ENCODE measurements at places on chromosomes 1 and 21.
A peak's percentile ranks its signal among the peaks of the same experiment; 100 is the strongest.

DNA sequence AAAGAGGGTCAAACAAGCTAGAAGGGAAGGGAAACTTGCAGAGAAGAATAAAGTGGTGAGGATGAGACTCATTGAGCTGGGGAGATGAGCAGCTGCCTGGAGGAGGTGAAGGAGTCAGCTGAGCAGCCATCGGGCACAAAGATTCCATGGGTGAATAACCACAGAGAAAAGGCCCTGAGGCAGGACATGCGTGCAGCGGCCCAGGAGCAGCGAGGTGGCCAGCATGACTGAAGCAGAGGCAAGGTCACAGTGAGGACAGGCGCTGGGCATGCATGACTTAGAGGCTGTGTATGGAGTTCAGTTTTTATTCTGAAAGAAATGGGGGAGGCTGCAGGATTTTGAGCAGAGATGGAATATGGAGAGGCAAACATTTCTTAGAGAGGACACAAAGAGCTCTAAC lies 24.9 kb downstream of the OLFML2B start:
- no peak for DNase-seq

DNA sequence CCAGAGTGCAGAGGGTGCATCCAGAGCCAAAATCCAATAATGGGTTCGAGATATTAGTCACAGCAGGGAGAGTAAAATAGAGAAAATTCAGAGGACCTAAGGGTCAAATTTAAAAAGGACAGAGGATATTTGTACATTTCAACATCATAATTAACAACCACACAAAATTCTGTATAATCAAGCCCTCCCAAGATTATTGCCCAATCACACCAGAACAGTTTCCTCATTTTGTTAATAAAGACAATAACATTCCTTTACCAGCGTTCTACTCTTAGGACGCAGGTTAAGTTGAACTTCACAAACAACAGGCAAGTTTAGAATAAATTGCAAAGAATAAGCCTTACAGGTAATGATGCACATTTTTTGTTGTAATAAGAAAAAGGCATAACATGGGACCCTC lies 462.8 kb downstream of the PTPRC start:
- DNase-seq: no peak

GRCh38 chr1:88252745-88253144 lies 431.3 kb upstream of the PKN2 start:
- DNase-seq: no peak

- peak; percentile 29 for DNase-seq
These were observed 126.5 kb downstream of the ADSS2 start for GRCh38 chr1:244325056-244325758.

GRCh38 chr1:39657923-39658485 lies 13.9 kb downstream of the NT5C1A start:
- no peak for DNase-seq

DNA sequence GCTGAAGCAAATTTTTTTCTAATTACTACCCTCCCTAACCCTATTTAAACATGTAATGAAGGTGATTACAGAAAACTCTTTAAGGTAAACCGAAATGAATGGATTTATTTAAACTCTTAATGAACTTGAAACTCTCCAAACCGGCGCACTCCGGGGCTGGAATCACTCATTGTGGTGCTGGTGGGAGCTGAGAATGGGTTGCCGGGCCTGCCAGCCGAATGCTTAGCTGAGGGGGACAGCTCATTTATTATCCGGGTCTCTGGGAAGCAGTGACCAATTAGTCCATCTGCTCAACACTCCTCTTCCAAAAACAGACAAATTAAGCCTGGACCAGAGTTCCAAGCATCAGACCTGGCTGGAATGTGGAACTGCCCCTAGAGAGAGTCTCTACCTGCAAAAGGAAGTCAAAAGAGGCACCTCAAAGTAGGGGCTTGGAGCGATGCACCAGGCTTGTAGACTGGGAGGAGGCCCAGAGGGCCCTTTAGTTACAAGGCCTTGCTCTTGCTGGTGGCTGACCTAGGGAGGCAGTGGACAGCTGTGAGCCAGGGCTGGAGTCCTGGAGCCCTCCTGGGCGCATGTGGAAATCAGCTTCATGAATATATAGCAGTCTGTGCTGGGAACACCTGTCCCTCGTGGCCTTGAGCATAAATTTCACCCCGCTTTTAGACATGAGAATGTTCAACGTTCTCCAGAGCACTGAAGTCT lies 320.7 kb downstream of the AJAP1 start:
- peak; percentile 40 for DNase-seq

DNA sequence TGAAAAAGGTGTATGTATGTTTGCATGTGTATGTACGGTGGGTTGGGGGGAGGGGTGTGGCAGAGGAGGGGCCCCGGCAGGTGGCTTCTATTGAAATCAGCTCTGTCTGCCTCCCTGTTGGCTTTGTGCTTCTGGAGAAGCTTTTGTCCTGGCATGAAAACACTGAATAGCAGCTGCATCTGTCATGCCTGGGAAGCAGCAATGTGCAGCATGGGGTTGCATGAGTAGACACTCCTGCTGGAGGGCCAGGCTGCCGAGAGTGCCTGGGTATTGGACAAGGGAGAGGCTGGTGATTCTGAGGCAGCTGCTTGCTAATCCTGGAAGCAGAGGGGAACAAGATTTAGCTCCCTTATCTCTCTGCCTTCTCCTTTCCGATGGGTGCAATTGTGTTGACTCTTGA lies 20.5 kb downstream of the MAPKAPK2 start:
- DNase-seq: peak; percentile 75

GRCh38 chr1:47436979-47437446 lies 831 bp upstream of the FOXD2 start:
- DNase-seq: no peak

DNA sequence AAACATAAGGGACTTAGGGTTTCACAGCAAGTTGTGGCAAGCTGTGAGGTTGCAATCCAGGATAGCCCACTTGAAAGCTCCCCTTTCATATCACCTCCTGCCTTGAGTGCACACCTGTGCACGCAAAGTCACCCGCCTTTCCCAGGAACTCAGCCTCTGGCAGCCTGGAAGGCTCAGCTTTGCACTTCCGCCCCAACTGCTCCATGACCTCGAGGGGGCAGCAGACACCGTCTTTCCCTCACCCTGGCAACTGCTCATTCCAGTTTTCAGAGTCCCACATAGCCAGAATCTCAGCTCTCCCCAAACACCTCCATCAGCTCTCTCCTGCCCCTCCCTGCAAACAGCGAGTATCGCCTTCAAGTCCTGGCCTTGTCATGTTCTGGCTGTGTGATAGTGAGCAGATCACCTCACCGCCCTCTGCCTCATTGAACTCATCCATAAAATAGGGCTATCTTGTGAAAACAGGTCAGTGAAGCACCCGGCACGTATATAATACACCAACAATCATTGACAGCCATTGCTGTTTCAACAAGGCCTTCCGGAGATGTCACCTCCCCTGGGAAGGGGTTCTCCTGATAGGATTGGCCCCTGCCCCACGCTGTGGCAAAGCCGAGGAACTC lies 32.2 kb upstream of the EPB41 start:
- DNase-seq: peak; percentile 88

GRCh38 chr1:180173451-180173850 lies 18.8 kb downstream of the QSOX1 start:
- DNase-seq: no peak

DNA sequence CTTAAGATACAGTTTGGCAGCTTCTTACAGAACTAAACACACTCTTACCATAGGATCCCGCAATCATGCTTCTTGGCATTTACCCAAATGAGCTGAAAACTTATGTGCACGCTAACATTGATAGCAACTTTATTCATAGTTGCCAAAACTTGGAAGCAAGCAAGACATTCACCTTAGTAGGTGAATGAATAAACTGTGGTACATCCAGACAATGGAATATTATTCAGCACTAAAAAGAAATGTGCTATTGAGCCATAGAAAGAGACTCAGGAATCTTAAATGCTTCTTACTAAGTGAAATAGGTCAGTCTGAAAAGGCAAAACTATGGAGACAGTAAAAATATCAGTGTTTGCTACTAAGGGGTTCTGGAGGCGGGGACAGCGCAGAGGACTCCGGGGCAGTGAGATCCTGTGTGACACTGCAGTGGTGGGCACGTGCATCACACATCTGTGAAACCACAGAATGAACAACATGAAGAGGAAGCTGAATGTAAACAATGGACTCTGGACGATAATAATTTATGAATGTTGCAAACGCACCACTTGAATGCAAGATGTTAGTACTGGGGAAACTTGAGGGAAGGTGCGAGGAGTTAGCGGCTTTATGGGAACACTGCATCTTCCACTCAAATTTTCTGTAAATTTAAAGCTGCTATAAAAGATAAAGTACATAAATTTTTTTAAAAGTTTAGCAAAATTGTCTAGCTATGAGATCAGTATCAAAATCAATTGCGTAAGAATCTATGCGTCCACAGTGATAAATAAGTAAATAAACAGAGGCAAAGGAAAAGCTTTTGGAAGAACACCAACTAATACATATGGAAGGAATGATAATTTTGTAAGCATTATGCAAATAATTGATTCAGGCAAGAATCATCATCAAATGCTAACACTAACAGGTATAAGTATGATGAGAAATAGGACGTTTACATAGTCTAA lies 15.4 kb upstream of the SPATC1L start:
- no peak for DNase-seq

- no peak for DNase-seq
These were observed 14.0 kb downstream of the HSF2BP start for GRCh38 chr21:43645136-43645891.

DNA sequence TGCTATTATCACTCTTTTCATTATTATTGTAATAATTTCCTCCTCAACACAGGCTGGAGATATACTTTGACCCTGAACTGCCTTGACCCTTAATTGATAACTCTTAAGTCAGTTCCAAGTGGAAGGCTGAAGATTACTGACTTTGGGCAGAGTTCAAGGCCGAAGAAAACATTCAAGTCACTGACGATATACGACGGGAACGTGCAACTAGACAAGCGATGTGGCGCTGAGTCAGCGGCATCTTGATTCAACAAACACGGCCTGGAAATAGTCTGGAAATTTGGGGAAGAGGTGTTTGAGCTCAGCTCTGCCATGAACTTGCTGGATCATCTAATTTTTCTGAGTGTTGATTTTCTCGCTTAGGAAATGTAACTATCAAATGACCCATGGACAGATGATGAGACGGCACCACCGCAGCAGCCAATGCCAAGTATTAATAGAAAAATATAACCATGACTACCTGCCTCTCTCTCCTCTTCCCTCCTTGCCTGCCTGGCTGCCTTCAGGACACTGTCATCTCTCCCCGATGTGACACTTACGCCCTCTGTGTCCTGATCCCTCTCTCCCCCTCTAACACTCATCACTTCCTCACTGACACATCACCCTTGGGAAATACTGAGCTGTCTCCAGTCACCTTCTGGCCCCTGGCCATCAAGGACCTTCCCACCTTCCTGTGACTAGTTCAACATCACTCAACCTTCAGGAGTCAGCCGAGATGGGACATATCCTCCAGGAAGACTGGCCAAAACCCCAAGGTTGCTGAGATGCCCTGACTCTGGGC lies 49.4 kb downstream of the TMCO4 start:
- DNase-seq: no peak

GRCh38 chr1:156874572-156875340 lies 14.1 kb downstream of the NTRK1 start:
- no peak for DNase-seq

DNA sequence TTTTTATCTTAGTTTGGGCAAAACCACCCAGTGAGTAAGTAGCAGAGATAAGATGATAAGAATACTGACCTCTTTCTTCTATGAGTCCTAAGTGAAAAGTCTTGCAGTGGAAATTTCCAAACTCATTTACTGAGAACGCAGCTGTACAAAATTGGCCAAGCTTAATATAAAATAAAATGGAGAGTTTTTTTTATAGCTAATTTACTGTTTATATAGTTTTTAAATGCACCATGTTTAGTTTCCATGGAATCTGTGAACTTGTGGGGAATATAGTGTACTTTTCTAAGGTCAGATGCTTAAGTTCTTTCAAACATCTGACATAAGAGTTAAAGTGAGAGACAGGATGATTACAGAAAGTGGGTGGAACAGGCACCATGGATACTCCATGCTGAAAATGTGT lies 833.5 kb downstream of the ADGRL2 start:
- no peak for DNase-seq

DNA sequence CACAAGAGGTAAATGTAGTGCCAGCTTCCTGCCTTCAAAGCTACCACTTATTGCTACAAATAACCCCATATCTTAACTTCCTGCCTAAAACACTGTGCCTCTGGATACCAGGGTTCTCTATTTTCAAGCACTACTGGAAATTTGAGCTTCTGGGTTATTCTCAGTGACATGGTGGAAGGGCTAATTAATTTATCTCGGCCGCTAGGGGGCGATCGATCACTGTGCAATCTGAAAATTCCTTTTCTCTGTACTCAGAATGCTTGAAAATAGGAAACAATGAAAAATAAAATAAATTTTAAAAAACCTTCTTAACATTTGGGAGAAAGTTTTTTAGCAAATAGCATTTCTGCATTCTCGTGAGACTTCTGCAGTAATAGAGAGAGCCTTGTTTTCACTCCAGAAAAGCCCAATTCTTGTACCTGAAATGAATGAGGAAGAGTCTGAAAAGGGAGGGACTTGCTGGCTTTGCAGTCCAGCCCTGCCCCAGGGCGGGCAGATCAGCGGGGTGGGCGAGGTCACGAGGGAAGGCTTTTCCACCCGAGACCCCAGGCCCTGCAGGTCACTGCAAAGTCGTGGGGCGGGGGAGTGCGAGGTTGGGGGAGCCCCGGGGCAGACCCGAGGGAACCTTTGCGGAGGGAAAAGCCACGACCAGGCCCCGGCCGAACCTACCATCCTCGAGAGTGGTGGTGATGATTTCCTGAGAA lies 276.7 kb downstream of the PCP4 start:
- no peak for DNase-seq

- DNase-seq: no peak
These were observed 6.3 kb upstream of the LAD1 start for GRCh38 chr1:201405484-201405831.

DNA sequence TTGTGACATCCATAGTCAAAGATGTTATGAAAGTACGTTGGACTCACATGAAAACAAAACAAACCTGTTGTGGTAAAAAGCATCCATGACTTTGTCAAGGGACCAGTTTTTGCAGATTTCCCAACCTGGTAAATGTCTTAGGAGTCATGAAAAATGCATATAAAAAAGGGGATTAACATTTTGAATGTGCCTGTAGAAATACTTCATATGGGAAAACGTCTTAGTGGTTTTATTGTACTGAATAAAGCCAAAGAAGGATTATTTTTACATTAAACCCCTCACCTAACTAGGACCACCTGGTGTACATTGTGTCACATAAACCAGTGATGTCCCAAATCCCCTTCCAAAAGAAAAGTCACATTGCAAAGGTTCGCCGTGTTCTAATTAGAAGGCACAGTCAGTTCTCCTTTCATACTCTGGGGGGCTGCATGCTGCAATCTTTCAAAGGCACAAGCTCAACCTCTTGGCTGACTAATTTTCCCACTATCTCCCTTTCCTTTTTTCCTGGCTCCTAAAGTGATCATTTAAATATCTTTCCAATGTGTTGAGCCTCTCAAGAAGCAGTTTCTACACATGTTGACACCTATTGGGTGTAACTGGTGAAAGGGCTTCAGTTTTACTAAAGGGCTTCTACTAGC lies 119.8 kb upstream of the SPAG17 start:
- DNase-seq: no peak

- no peak for DNase-seq
These were observed 2.3 kb upstream of the VWA1 start for GRCh38 chr1:1432951-1433803.

- no peak for DNase-seq
These were observed 113.0 kb upstream of the NR5A2 start for GRCh38 chr1:199914546-199914945.

- no peak for DNase-seq
These were observed 41.3 kb upstream of the TRIM45 start for GRCh38 chr1:117162816-117163215.

- DNase-seq: no peak
These were observed 817.7 kb upstream of the B3GALT2 start for GRCh38 chr1:194004146-194004545.
